Kidney epithelial cell (primary cell): ENCODE measurements at places on chromosomes 11 and 22. TPM values are rescaled to one million over a fixed set of nuclear protein-coding genes. Genes with fewer than 3 reads are reported as not detected.

DNA sequence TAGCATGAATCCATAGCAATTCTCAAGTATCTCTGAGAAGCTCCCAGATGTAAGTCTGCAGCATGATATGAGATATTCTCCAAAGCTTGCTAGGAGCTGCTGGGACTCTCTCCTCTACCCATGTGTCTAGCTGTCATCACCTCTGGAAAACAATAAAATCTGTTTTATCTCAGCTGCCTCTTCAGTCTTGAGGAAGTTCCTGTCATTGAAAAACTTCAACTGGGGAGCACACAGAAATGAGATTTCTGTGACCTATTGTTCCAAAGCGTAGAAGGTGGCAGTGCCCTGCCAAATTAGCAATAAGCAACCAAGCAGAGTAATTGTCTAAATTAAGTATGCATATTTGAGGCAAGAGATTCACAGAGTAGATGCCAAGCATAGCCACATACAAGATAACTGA is 1380.6 kb upstream of the RAG2 start:
- no peak for DNase-seq

GRCh38 chr22:30289980-30290313 is 642 bp upstream of the CASTOR1 start:
- no peak for DNase-seq

- no peak for DNase-seq
Measured at GRCh38 chr11:62504158-62504973, 42.2 kb downstream of the AHNAK start.

DNA sequence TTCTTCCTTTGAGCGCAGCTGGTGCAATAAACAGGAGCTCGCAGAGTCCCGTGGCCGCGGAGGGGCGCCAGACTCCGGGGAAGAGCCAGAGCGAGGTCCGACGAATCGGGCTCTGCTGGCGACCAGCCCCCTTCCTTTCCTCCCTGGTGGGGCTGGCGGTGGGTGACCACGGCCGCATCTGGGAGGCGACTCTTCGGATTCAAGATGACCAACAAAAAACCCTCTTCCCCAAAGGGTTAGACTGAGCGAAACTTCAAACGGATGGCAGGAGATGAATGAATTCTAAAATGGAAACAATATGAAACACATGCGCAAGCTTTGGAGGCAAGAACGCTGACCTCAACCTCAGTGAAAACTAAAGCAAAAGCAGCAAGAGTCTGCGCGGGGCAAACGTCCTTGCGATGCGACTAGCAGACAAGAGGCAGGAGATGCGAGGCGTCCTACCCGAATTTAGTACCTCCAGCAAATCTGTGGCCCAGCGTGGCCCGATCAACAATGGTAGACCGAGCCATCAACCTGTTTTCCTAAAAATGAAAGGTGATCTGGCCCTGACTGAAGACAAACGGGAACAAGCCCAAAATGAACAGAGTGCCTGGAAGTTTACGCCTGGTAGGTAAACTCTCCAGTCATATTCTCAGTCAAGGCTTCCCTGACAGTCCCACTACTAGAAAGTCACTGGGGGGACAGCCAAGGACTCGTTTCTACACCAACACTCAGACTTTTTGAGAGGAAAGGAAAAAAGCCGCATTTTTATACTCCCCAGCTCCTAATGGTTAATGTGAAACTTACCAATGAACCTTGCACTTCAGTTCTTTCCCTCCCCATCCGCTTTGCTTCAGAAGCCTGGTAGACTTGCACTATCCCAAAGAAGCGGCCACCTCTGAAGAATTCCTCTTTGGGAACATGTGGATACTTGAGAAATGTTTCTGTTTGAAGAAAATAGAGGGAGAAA is 11.6 kb downstream of the MMP3 start:
- no peak for DNase-seq

DNA sequence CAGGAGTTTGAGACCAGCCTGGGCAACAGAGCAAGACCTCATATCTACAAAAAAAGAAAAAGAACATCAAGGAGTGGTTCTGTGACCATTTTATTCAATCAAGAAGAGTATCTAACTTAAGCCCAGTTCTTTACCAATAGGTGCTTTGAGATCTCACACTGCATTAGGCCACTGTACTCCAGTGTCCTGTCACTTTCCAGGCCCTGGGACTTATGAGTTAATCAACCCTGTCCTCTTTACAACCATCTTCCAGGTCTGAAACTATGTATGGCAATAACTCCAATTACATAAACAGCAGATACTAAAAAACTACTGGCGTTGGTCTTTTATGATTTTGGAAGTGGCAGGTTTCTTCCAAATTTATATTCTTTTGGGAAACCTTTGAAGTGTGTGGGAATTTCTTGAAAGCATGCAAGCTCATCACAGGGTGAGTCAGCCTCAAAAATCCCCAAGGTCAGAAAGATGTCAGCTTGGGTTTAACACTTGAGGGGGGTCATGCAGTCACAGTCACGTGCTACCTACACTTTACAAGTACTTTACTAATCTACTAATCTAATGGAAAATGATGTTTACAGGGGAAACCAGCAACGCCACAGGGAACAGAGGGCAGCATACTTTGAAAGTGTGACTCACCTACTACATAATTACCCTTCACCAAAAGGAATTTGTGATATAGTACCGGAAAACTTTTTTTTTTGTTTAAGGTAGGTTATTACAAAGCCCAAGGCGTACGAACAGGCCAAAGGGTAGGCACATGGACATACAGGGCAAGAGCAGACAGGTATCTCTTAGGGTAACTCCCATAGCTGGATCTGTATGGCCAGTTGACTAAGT is 15.6 kb downstream of the PISD start:
- DNase-seq, result peak; percentile 99

DNA sequence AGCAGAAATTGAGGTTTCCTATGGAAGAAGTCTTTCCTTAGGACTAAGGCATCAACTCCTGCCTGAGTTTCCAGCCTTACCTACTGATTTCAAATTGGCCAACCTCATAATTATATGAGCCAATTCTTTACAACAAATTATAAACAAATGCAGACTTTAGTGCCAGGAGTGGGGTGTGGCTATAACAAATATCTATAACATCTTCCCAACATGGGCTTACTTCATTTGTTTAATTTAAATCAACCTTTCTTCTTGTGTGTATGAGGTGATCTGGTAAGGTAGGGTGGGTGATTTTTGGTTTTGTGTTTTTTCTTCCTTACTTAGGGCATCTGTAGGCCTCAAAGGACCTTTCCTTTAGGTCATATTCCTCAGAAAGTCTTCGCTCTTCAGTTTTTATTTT is 354.9 kb downstream of the SHANK2 start:
- no peak for DNase-seq

GRCh38 chr11:117560780-117561530 is 233.3 kb downstream of the CEP164 start:
- no peak for DNase-seq

Gene OR5AS1
- not detected in 2 replicates for total RNA-seq

Gene MCHR1
- total RNA-seq, result 0.63 and 1.7 TPM in 2 replicates

Gene SYT9
- 1.0 and 1.2 TPM in 2 replicates for total RNA-seq

Gene ALDH3B2
- total RNA-seq, result 0.07 and 0.13 TPM in 2 replicates

Gene UVRAG
- total RNA-seq, result 14.3 and 16.2 TPM in 2 replicates

Gene CST6
- 59.8 and 61.3 TPM in 2 replicates for total RNA-seq
